ENCODE measurements at places on chromosomes 5 and 9. TPM values are rescaled to one million over a fixed set of nuclear protein-coding genes. Genes with fewer than 3 reads are reported as not detected.

Gene CAMK4
- 19.4 TPM for total RNA-seq

Gene TIMD4
- not detected for total RNA-seq

Gene FAM153A
- total RNA-seq = 4.3 TPM

Gene RIOK2
- total RNA-seq = 28.6 TPM

Gene CNTNAP3B
- 35.5 TPM for total RNA-seq

GRCh38 chr5:38535248-38535750, 21.1 kb downstream of the LIFR start:
- no peak for DNase-seq

GRCh38 chr9:12884736-12885395, 110.0 kb downstream of the LURAP1L start:
- DNase-seq = peak; percentile 22

GRCh38 chr9:133005957-133006356, 24.8 kb upstream of the GTF3C5 start:
- no peak for DNase-seq

DNA sequence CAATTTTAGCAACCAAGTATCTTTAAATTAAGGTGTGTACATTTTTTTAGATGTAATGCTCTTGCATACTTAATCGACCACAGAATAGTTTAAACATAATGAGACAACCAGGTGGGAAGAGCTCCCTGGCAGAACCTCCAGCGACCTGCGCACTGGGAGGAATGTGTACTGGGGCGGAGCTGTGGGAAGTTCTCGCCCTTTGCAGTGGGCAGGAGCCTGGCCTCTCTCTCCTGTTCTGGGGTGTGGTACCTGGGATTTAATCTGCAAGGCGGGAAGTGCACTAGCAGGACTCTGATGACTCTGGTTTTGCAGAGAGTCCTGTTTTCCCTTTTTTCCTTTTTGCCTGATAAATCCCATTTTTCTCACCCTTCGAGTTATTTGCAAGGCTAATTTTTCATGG, 150.7 kb downstream of the SLC28A3 start:
- DNase-seq = no peak

All from Calu3 (cell line).